ENCODE measurements at places on chromosomes 5 and 9.

DNA sequence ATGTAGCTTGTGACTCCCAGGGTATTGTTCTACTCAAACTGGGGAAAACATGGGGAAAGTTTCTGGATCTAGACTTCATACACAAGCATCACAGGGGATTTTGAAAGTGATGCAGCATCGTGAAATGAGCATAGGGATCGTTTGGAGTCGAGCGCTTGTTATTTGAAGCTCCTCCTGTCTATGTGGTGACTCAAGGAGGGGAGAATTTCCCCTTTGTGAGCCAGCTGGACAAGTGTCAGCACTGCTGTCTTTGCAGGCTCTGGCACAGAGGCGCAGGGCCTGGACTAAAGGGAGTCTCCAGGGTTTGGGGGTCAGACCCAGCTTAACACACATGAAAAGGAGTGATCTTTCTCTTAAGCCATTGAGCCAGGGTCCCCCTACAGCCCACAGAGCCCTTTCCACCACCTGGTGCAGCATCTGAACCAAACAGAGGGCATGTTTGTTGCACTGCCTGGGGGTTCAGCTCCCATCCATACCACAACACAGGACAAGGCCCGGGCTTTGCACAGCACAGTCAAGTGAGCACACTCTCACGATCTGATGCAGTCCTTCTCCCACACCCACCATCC, 51.0 kb downstream of the IRF1 start:
- DNase-seq, result peak; percentile 62

GRCh38 chr5:62686692-62687091, 108.1 kb downstream of the LRRC70 start:
- DNase-seq, result no peak

DNA sequence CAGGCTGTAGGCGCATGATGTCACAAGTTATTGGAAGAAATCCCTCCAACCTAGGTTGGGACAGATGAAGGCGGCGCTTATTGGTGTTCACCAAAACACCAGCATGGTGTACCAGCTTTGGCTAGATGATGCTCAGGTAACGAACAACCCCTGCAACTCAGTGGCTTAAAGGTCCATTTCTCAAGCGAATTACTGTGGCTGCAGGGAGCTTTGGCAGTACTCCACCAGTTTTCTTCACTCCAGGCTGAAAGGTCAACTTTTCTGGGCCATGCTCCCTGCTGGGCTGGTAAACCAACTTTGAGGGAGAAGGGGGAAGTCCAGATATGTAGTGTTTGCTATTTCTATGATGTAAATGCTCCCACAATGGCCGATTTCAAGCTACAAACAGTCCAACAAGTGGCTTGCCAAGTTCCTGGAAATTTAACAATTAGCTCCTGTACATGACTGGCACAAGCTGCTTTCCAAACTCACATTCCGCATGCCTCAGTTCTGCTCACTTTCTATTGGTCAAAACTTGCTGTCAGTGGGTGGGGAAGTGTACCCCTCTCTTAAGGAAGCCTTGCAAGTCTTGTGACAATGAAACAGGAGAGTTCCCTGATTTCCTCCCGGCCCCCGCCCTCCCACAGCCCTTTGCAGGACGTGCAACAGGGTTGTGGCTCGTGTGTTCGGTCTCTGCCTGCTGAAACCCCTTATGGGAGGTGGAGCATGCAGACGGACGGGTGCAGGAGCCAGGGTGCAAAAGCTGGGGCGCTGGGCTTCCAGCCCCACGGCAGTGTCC, 588 bp upstream of the ZBED3 start:
- peak; percentile 47 for DNase-seq

GRCh38 chr9:130188860-130189481, 16.8 kb downstream of the NCS1 start:
- DNase-seq, result no peak

DNA sequence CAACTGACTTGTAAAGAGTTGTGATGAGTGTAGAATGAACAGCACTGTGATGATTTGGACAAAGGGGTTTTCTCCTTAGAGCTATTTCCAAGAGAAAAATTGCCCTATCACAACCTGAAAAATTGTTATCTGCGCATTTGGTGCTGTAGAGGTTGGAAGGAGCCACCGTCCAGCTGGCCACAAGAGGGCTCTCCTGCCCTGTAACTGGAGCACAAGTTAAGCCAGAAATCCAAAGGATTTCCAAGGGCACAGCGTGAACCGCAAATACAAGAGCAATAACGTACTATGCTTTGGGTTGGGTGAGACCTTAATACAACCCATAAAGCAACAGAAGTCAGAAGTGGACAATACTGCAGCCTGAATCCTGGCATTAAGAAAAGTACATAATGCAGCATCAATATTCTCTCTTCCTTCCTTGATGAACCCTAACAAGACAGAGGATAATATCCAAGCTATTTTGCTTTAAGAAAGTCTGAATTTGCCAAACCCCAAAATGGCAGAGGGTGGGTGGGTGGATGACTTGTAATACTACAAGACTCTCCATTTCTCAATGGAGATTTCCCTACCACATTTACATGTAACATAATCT, 56.8 kb upstream of the SMIM32 start:
- peak; percentile 62 for DNase-seq

DNA sequence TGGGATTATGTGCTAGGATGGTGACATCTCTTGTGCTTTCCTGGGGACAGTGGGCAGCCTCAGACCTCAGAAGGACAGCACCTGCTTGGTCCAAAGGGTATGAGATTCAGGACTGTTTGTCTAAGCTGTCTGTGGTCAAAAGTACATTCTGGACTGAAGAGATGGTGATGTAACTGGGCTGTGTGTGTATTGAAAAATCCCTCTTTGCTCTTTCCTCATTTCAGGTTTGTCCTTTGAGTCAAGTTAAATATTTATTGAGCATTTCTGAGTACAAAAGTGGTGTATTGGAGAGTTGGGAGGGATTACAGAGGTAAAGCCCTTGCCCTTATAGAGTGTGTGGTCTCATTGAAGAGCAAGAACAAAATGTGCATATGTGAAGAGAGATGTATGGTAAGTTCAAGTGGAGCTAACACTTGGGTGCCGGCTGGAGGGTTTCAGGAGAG, 46.7 kb downstream of the RCL1 start:
- no peak for DNase-seq

Measured in bronchial epithelial cell (primary cell).